ENCODE measurements at places on chromosomes 6 and 20.

DNA sequence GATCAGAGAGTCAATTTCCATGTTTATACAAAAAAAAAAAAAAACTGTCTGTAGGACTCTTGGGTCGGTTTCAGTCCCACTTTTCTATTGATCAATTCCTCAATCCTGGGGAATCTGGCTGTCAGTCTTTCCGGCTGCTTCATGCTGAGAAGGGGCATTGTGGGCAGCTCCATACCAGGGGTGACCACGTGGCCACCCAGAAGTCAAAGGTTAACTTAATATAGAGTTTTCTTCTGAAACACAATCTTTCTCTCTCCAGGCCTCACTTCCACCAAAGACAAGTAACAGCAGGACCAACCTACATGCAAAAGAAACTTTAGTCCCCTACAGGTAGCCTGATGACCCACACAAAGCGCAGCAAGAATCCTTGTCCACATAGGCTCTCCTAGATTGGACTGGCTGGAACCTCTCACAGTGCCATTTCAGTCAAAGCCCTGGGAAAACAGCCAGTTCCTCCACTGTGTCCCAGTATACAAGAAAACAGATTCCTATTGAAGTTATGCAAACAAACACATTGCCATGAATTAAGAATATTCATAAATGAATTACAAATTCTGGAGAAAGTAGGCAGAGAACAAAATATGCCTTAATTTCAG, 18.5 kb upstream of the SERPINB9 start:
- DNase-seq: no peak

DNA sequence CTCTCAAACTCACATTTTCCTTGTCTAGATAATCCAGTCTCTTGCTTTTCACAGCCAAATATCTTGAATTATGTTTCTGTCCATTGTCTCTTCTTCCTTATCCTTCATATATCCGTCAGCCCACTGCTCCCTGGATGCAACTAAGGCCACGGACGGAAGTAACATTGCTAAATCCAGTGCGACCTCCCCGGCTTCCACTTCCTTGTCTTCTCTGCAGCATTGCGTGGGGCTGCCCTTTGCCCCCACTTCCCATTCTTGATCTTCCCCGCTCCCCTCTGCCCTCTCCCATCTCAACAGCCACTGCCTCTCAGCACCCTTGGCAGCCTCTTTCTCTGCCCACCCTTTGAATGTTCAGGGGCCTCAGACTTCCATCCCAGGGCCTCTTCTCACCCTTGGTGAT, 190.4 kb upstream of the UST start:
- no peak for DNase-seq

- DNase-seq: no peak
These were observed 103.4 kb upstream of the BTBD3 start for GRCh38 chr20:11814267-11814666.

GRCh38 chr6:26204332-26205160, 117.3 kb downstream of the HFE start:
- no peak for DNase-seq

DNA sequence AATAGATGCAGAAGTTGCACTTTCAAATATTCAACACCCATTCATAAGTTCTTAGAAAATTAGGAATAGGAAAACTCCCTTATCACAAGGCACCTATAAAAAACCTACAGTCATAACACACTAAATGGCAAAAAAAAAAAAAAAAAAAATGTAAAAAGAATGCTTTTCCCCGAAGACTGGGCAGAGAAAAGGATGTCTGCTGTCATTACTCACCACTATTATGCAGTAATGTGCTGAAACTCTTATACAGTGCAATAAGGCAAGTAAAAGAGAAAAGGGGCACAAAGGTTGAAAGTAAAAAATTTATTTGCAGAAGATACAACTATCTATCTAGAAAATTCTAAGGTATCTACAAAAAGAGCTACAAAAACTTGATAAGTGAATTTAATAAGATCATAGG, 607.8 kb upstream of the ARID1B start:
- DNase-seq: no peak

DNA sequence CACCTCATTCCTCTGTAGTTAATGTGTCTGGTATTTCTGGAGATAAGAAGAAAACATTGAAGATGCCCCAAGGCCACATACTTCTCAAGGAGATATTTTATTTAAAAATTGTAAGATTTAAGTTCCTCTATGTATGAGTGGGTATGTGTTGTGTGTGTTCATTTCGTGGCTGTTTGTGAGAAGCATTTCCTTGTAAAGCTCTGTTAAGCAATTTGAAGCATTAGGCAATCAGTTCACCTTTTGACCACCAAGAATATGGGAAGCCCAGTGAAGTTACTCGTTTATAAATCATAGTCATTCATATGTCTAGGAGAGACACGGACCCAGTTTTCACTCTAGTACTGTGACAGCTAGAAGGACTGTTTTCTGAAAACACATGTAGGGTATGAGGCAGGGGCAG, 717.6 kb upstream of the MAP3K7 start:
- DNase-seq: no peak

- DNase-seq: no peak
These were observed 378.9 kb upstream of the CITED2 start for GRCh38 chr6:139753198-139753861.

DNA sequence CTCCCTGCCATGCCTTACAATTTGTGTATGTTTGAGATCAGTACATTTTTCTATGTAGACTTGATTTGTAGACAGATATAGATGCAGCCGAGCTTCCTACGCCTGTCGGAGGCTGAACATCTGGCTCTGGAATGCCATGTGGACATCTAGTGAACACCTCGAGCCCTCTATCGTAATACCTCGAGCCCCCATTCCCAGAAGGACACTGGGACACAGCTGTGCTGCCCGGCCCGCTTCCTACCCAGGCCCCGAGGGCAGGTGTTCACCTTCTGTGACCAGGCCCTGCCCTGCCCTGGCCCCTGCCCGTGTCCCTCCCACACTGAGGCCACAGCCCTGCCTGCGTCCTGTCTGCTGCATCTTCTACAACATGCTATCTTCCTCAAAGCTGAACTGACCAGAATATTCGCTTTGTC, 12.9 kb downstream of the RPS6KA2 start:
- DNase-seq: no peak

- no peak for DNase-seq
These were observed 31.0 kb downstream of the IRF4 start for GRCh38 chr6:422433-423054.

- no peak for DNase-seq
These were observed 111.2 kb downstream of the TAF4 start for GRCh38 chr20:61954276-61955021.

- no peak for DNase-seq
These were observed 312.7 kb downstream of the LAMA2 start for GRCh38 chr6:129195643-129196042.

DNA sequence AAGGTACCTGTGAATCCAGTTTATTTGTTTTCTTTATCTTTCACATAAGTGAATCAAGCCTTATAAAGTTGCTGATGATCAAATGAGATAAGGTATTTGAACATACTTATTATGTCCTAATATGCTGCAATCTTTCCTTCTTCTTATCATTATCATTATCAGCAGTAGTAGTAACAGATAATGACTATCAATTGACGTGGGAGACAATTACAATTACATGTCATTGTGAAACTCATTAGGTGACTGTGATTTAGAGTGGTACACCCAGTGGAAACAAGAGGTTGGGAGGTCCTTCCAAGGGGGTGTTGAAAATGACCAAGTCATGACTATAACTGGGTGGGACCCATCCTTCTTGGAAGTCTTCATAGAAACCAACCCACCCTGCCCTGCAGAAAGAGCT, 2.8 kb downstream of the CLIC5 start:
- no peak for DNase-seq

DNA sequence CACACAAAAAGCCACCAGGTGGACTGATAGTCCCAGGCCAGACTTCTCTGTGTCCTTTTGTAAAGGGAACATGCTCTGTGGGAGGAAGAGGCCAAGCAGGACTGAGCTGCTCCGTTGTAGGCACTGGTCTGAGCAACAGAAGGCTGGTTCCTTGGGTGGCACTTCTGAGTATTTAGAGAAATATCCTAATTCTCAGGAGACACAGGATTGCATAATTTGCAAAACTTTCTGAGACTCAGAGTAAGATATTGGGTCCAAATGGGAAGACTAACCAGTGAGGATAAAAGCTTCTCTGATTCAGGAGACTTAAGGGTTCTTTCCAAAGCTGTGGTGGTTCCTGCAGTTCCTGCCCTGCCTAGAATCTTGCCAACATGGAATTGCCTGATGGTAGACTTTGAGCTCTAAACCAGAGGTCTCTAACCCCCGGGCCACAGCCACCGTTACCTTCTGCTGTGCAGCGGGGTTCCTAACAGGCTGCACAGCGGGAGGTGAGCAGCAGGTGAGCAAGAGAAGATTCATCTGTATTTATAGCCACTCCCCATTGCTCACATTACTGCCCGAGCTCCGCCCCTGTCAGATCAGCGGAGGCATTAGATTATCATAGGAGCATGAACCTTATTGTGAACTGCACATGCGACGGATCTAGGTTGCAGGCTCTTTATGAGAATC, 107.0 kb downstream of the OLIG3 start:
- no peak for DNase-seq

DNA sequence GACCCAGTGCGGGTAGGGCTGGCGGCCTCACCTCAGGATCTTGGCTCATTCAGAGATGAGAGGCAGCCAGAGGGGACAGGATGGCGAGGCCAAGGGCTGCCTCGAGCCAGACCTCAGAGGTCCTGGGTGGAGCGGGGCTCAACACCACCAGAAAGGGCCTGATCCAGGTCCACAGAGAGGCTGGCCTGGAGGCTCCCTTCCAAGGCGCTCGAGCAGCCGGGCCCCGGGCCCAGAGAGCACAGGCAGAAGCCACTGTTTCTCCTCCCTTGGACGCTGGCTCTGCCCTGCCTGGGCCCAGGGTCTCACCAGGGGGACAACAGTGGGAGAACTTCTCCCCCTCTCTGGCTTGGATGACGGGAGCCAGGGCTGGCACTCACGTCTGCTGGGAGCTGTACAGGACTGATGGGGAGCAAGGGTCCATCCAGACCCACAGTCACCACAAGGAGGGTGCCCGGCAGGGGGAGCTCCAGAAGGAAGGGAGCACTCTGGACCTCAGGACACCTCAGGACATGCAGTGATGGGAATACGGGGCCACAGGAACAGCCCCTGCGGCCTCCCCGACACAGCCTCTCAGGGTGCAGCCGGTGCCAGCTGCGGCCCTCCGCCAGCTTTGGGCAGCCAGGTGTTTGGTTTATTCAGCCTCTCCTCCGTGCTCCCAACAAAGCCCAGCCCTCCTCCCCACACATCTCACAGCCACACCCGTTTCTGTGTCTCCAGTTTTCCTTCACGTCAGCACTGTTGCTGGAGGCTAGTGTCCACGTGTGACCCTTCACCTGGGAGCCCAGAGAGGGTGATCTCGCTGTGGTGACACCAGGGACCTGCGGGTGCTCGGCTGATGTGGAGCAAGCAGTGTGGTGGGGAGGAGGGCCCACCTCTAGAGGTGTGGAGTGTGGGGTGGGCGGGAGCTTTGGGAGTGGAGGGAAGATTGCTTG, 8.7 kb downstream of the RPS21 start:
- DNase-seq: no peak

- DNase-seq: no peak
These were observed 165.2 kb upstream of the CST7 start for GRCh38 chr20:24783631-24784492.

DNA sequence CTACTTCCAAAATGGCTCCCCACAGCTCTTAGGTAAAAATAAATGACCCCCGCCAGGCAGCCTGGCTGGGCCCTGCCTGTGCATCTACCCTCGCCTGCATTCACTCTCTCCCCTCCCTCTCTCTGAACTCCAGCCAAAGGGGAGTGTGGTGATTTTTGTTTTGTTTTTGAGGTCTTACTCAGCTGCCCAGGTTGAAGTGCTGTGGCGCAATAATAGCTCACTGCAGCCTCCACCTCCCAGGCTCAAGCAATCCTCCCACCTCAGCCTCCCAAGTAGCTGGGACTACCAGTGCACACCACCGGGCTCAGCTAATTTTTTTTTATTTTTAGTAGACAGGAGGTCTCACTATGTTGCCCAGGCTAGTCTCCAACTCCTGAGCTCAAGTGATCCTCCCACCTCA, 15.8 kb downstream of the NFATC2 start:
- no peak for DNase-seq

Data from stimulated activated CD4-positive, alpha-beta T cell treated with anti-CD3 and anti-CD28 coated beads, Interleukin-1b, Interleukin-23, amount 100 ng/mL, for 1 hour (primary cell).